ENCODE measurements at places on chromosomes 7 and 10.

- H3K36me3 ChIP-seq: peaks cover 24% of the 10 kb centered on the region
- no peak overlapping the region for H3K4me3 ChIP-seq
- no peaks in the 10 kb centered on the region for H3K4me1 ChIP-seq
- H3K27ac ChIP-seq: no peak overlapping the region
- H3K27me3 ChIP-seq: no peaks in the 10 kb centered on the region
- no peak for DNase-seq
Measured at GRCh38 chr7:2084331-2084730, 148.4 kb downstream of the MAD1L1 start.

DNA sequence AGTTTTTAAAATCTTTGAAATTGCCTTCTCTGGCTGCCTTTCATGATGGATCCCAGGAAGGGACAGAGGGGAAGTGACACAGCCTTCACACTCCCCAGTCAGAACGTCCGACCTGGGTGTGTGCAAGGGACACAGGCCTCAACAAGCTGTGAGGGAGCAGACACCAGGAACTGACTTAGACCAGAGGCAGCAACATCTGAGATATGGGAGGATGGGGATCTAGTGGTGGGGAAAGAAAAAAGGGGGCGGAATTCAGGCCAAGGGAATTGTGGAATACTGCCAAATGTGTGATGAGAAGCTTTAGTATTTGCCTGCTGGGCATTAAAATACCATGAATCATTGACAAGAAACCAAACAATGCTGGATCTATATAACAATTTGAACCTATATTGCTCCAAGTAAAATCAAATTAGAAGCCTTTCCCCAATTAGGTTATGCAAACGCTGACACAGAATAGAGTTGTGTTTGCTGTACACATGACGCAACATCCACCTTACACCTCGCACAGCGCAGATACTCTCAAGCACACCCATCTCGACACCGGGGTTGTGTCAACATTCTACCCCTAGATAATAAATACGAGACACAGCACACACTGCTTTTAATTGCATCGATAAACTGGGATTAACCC is 17.2 kb upstream of the MNX1 start:
- no peak overlapping the region for H3K27ac ChIP-seq
- H3K36me3 ChIP-seq: no peaks in the 10 kb centered on the region
- no peak overlapping the region for H3K4me3 ChIP-seq
- peaks cover 30% of the 10 kb centered on the region for H3K27me3 ChIP-seq

DNA sequence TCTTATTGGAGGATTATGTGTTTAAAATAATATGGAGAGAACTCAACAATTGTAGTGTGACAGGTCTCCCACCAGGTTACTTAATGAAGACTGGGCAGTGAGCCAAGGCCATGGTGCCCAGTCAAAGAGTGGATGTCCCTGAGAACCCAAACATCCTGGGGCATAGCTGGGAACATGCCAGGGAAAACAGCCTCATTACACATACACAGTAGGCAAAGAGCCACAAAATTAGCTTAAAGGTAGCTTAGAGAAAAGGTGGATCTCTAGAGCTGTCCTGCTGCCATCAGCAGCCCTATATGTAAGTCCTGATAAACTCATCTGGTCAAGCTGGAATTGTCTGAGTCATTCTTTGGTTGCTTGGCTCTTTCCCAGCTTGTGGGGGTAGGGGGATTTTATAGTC is 287.8 kb downstream of the PHF14 start:
- H3K4me1 ChIP-seq: no peaks in the 10 kb centered on the region
- DNase-seq: no peak
- H3K36me3 ChIP-seq: no peaks in the 10 kb centered on the region

DNA sequence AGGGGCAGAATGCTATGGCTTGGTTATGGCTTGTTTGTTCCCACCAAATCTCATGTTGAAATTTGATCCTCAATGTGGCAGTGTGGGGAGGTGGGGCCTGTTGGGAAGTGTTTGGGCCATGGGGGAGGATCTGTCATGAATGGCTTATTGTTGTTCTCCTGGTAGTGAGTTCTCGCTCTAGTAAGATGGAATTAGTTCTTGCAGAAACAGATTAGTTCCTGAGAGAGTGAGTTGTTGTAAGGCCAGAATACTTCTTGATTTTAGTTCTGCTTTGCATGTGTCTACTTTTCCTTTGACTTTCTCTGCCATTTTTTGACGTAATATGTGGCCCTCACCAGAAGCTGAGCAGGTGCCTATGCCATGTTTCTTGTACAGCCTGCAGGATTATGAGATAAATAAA is 188.2 kb downstream of the KIF20B start:
- H3K36me3 ChIP-seq: no peaks in the 10 kb centered on the region
- peaks cover 40% of the 10 kb centered on the region for H3K4me1 ChIP-seq
- DNase-seq: no peak

DNA sequence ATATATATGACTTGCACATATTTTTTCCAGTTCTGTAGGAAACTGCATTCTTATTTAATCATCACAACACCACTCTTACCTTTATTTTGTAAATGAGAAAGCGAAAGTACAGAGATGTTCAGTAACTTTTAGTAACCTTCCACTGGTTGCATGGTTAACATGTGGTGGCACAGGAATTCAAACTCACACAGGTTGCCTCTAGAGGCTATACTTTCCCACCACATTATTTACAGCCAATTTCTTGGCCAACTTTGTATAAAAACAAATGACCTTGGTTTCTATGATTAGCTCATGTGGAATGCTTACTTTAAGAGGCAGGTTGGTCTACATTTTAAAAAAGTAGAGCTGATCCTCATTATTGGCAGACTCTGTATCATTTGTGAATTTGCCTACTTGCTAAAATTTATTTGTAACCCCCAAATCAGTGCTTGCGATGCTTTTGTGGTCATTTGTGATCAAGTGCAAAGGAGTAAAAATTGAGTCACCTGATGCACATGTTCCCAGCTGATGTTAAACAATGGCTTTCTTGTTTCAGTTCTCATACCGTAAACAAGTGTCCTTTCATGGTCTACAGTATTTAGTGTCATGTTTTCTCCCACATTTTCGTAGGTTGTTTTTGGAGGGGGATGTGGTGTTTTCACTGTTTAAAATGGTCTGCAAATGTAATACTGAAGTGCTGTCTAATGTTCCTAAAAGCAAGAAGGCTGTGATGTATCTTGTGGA is 14.8 kb downstream of the BBS9 start:
- H3K27ac ChIP-seq: no peak overlapping the region
- no peak overlapping the region for H3K4me3 ChIP-seq
- peaks cover 4% of the 10 kb centered on the region for H3K36me3 ChIP-seq
- no peaks in the 10 kb centered on the region for H3K4me1 ChIP-seq
- no peak for DNase-seq

GRCh38 chr10:48279081-48279751 is 4.7 kb upstream of the FRMPD2 start:
- H3K27ac ChIP-seq: no peak overlapping the region
- H3K4me1 ChIP-seq: no peaks in the 10 kb centered on the region
- no peak for DNase-seq

GRCh38 chr10:121788717-121789116 is 139.1 kb downstream of the ATE1 start:
- H3K4me3 ChIP-seq: no peak overlapping the region
- no peak overlapping the region for H3K27ac ChIP-seq
- H3K4me1 ChIP-seq: no peaks in the 10 kb centered on the region
- peaks cover 22% of the 10 kb centered on the region for H3K36me3 ChIP-seq

DNA sequence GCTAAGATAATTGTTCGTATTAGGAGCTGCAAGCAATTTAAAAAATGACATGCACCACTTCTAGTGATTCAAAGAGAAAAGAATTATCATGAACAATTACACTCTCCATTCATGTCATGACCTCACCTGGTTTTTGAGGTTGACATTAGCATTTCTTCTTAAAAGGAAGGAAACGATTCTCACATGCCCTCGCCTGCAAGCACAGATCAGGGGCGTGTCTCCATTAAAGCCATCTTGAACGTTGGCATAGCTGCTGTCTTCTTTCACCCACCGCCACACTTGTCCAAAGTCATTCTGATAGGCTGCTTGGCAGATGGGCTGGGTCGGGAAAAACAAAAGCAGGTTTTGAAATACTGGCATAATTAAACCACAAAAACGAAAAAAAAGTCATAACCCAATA is 19.9 kb downstream of the ANKRD22 start:
- no peak for DNase-seq
- no peak overlapping the region for H3K4me3 ChIP-seq
- no peaks in the 10 kb centered on the region for H3K27me3 ChIP-seq
- H3K36me3 ChIP-seq: peaks cover 43% of the 10 kb centered on the region

GRCh38 chr7:45239486-45239885 is 81.9 kb downstream of the RAMP3 start:
- H3K36me3 ChIP-seq: no peaks in the 10 kb centered on the region
- peaks cover 14% of the 10 kb centered on the region for H3K27me3 ChIP-seq
- H3K27ac ChIP-seq: no peak overlapping the region
- no peak overlapping the region for H3K4me3 ChIP-seq
